ENCODE measurements at places on chromosomes 3 and 15.

DNA sequence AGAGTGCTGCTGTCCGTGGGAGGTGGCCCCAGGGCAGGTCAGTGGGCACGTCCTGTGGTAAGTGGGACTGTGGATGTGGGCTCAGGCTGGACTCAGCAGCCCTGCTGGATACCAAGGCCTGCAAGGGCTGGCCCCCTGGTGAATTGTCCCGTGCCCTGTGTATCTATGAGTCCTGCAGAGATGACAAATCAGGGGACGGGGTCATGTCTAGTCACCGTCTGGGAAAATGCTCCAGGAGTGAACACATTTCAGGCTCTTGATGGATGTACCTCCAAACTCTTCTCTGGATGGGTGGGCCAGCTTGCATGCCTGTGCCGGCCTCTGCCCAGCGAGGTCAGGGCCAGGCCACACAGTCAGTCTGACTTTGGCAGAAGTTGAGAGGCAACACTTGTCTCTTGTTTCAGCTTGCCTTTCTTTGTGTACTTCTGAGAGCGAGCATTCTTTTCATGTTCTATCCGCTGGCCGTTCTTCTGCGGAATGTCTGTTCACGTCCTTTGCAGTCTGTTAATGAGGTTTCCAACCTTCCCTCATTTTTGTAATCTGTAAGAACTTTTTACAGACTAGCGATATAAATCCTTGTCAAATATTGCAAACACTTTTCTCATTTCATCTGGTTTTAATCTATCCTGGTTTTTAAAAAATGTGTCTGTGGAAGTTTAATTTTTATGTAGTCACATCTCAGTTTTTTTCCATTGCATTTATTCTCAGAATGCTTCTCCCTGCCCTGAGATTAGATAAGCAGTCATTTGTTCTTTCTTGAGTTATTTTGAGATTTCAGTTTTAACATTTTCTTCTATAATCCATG is 11.4 kb upstream of the STAB1 start:
- no peak overlapping the region for H3K4me3 ChIP-seq
- H3K4me1 ChIP-seq: no peaks in the 10 kb centered on the region
- H3K27me3 ChIP-seq: no peaks in the 10 kb centered on the region

DNA sequence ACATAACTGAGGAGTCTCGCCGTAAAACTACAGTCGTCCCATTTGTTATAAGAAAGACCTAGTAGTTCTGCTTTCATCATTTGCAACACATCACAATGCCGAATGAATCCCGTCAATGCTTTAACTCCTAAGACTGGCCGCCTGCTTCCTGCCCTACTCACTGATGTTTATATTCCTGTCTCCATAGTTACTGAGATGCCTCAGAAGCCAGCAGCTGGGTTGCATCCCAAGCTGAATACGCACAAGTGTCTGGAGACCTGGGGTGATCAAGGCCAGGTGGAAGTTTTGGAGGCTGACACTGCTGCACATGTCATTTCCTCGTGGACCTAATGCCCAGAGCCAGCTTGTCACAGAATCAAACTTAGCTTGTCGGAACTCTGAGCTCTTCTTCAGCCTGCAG is 95.2 kb upstream of the UBE2E1 start:
- H3K4me3 ChIP-seq: no peak overlapping the region
- no peak for DNase-seq
- H3K27me3 ChIP-seq: peaks cover 7% of the 10 kb centered on the region
- no peak overlapping the region for H3K27ac ChIP-seq
- no peaks in the 10 kb centered on the region for H3K36me3 ChIP-seq
- H3K4me1 ChIP-seq: no peaks in the 10 kb centered on the region

- H3K4me3 ChIP-seq: no peak overlapping the region
- DNase-seq: no peak
- H3K27me3 ChIP-seq: no peaks in the 10 kb centered on the region
- H3K36me3 ChIP-seq: no peaks in the 10 kb centered on the region
- H3K4me1 ChIP-seq: no peaks in the 10 kb centered on the region
Measured at GRCh38 chr15:37086120-37086519, 14.2 kb downstream of the MEIS2 start.

DNA sequence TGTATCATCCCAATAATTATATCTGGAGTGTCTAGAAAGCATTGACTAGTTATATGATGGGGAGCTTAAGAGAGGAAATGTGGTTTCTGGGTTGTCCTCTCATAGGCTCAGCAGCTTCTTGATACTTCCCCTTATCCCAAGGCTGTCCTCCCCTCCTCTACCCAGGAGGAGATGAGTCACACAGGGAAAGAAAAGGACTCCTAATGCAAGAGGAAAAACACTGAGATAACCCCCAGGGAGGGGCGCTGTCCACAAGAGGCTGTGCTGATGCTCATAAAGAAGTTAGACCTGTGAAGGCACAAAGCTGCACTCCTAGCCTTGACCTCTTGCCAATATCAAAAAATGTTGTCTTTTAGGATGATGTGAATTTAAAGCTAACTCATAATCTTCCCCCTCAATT is 28.8 kb upstream of the GYG1 start:
- H3K4me1 ChIP-seq: peaks cover 3% of the 10 kb centered on the region
- no peaks in the 10 kb centered on the region for H3K36me3 ChIP-seq
- DNase-seq: no peak
- peaks cover 23% of the 10 kb centered on the region for H3K27me3 ChIP-seq
- no peak overlapping the region for H3K27ac ChIP-seq

- no peaks in the 10 kb centered on the region for H3K27me3 ChIP-seq
- no peak for DNase-seq
- no peak overlapping the region for H3K27ac ChIP-seq
Measured at GRCh38 chr3:65026151-65026550, 338.4 kb upstream of the ADAMTS9 start.

- H3K4me3 ChIP-seq: no peak overlapping the region
- no peaks in the 10 kb centered on the region for H3K4me1 ChIP-seq
- no peak overlapping the region for H3K27ac ChIP-seq
- peaks cover 12% of the 10 kb centered on the region for H3K27me3 ChIP-seq
- no peak for DNase-seq
Measured at GRCh38 chr15:50860824-50861223, 47.7 kb upstream of the AP4E1 start.

DNA sequence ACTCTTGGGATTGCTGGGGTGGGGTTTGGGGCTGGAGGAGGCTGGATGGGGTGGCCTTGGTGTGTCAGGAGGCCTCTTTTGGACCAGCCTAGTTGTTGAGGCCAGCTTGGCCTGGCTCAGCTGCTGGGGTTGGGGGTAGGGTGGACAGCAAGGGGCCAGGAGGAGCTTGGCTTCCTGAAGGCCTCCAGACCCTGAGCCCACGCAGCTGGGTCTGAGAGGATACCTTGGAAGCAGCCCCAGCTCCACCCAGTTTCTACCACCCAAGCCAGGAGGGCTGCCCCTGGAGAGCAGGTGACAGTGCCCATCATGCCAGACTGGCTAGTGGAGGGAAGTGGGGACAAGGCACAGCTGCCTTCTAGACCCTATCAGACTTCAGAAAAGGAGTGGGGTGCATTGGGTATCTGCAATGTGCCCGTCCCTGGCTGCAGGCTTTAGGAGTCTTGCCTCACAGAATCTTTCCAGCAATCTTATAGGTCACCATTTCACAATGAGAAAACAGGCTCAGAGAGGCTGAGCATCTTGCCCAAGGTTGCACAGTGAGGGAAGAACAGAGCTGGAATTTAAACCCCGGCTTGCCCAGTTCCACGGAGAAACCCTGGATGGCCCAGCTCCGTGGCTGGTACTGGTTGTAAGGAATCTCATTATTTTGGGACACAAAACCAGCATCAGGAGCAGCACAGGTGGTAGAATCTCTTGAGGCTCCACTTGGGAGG is 83.0 kb downstream of the LINGO1 start:
- H3K27me3 ChIP-seq: no peaks in the 10 kb centered on the region
- DNase-seq: no peak
- no peaks in the 10 kb centered on the region for H3K36me3 ChIP-seq
- no peaks in the 10 kb centered on the region for H3K4me1 ChIP-seq
- no peak overlapping the region for H3K4me3 ChIP-seq

GRCh38 chr15:78617516-78617915 is 3.3 kb downstream of the CHRNA3 start:
- peaks cover 34% of the 10 kb centered on the region for H3K27me3 ChIP-seq
- DNase-seq: no peak
- no peak overlapping the region for H3K27ac ChIP-seq
- peaks cover 22% of the 10 kb centered on the region for H3K4me1 ChIP-seq

DNA sequence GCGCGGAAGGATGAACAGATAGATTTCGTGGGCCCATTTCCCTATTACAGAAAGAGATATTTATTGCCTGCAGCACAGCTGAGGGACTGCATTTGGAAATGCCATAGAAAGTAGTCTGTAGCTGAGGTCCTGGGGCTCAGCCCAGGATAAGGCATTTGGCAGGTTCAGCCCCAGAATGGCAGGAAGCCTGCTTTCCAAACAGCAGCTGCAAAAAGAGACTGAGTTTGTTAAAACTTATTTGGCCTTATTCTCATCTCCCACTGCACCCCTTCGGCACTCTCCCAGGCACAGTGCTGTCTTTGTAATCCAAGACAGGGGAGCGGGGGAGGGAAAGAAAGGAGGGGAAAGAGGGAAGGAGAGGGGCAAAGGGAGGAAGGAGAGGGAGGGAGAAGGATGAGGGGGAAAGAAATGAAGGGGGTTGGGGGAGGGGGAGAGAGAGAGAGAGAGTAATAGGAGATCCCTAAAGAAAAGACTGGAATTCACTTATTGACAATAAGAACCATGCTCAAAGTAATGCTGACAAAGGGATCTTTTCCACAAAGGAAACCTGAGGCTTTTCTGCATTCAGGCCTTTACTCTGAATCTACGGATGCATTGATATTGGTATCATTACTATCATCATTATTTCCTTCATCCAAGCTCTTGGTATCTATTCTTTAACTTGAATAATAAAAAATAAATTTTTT is 94.0 kb upstream of the LRRN1 start:
- no peak overlapping the region for H3K27ac ChIP-seq
- H3K4me3 ChIP-seq: no peak overlapping the region
- DNase-seq: no peak
- H3K36me3 ChIP-seq: no peaks in the 10 kb centered on the region
- H3K27me3 ChIP-seq: no peaks in the 10 kb centered on the region

- DNase-seq: no peak
- no peaks in the 10 kb centered on the region for H3K4me1 ChIP-seq
- no peak overlapping the region for H3K27ac ChIP-seq
Measured at GRCh38 chr3:77298417-77298816, 258.5 kb downstream of the ROBO2 start.

GRCh38 chr15:45393851-45394250 is 15.5 kb upstream of the GATM start:
- peaks cover 9% of the 10 kb centered on the region for H3K27me3 ChIP-seq
- no peak overlapping the region for H3K4me3 ChIP-seq
- DNase-seq: no peak
- no peaks in the 10 kb centered on the region for H3K36me3 ChIP-seq
- H3K4me1 ChIP-seq: no peaks in the 10 kb centered on the region
